ENCODE measurements at places on chromosomes 2 and 18. TPM values are rescaled to one million over a fixed set of nuclear protein-coding genes. Genes with fewer than 3 reads are reported as not detected.

GRCh38 chr2:237290261-237290660 lies 123.7 kb downstream of the COL6A3 start:
- DNase-seq = no peak

GRCh38 chr18:10437837-10438236 lies 16.6 kb upstream of the APCDD1 start:
- no peak for DNase-seq

- no peak for DNase-seq
These were observed 525.6 kb downstream of the MBD2 start for GRCh38 chr18:53698907-53699306.

- no peak for DNase-seq
These were observed 152.3 kb downstream of the PRPF40A start for GRCh38 chr2:152564754-152565551.

DNA sequence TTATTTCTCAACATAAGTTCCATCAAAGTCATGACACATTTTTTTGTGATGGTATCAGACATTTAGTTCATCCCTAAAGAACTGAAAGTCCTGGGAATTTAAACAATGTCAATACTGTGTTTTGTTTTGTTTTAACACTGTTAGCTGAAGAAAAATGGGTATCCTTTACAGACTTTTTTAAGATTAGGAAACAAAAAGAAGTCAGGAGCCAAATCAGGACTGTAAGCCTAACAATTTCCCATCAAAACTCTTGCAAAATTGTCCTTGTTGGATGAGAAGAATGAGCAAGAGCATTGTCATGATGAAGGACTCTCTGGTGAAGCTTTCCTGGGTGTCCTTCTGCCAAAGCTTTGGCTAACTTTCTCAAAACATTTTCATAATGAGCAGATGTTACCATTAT lies 69.4 kb downstream of the SRD5A2 start:
- no peak for DNase-seq

DNA sequence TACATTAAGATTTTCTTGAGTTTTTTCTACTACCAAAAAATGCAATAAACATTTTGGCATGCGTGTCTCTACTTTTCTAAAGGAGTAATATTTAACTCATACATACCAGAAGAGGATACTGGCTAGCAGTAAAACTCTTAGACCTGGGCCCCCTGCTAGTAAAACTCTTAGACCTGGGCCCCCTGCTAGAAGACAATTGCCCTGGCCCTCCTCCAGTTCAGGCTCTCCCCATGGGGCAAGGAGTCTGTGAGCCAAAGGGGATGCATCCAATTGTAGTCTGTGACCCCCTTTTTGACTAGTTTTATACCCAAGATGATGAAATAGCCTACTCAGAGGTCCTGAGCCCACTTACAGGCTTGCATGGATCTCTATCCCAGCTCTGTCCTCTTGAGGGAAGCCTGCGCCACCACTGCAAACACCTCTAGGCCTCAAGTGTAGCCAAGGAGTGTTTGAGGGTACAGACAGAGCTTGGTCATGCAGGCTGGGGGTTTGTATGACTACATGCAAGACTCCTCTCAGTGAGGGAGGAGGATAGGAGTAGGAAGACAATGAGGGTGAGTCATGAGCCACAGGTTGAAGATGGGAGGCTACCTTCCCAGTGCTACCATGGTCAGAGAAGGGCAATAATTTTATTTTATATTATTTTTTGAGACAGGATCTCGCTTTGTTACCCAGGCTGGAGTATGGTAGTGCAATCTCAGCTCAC lies 45.2 kb upstream of the PGAP1 start:
- no peak for DNase-seq

DNA sequence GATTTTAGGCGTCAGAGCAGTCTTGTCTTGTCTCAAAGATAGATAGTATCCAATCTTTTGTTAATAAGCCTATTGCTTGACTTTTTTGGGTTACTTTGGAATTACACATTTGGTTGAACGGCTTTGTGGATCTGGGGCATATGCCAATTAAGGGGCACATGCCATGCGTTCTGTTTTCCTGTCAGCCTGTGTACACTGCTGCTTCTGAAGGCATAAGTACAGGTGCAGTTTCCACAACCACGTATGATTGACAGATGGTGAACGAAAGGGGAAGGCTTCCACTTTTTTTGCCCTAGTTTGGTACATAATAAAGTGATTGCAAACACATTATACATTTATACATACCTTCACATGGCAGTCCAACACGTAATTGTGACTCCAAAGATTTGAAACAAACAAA lies 102.3 kb downstream of the RAPH1 start:
- no peak for DNase-seq

The SERPINB3 gene
- not detected for total RNA-seq

The SF3B1 gene
- 282 TPM for total RNA-seq

All from HCT116 (cell line).